ENCODE measurements at places on chromosomes 12 and 14.

GRCh38 chr12:74641262-74641661 is 103.6 kb downstream of the ATXN7L3B start:
- no peak for DNase-seq

DNA sequence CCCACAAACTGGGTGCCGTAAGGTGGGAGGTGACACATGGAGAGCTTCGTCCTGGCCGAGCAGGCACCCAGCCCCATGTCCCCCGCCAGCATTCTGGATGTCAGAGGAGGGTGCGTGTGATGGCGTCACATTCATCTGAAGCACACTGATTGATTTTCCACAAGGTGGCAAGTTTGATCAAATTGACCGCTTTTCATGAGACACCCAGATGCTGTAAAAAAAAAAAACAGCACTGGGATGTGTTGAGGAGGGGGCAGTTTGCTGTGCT is 24.2 kb downstream of the SLC25A29 start:
- no peak for DNase-seq

DNA sequence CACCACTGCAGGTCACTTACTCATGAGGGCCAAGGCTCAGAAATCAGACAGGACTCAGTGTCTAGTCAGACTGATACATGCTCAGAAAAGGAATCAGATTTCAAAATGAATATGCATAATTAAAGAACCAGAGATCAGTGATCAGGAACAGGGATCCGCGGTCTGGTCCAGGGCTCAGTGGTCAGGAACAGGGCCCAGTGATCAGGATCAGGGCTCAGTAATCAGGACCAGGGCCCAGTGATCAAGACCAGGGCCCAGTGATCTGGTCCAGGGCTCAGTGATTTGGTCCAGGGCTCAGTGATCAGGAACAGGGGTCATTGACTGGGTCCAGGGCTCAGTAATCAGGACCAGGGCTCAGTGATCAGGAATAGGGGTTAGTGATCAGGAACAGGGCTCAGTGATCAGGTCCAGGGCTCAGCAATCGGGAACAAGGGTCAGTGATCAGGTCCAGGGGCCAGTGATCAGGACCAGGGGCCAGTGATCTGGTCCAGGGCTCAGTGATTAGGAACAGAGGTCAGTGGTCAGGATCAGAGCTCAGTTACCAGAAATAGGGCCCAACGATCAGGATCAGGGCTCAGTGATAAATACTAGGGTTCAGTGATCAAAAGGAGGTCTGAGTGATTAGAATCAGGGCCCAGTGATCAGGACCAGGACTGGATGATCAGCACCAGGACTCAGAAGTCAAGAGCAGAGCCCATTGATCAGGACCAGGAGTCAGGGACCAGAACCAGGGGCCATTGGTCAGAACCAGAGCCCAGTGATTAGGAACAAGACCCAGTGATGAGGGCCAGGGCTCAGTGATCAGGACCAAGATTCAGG is 175.3 kb downstream of the TMEM121 start:
- no peak for DNase-seq

GRCh38 chr14:58415636-58416547 is 11.4 kb downstream of the TIMM9 start:
- DNase-seq = no peak

DNA sequence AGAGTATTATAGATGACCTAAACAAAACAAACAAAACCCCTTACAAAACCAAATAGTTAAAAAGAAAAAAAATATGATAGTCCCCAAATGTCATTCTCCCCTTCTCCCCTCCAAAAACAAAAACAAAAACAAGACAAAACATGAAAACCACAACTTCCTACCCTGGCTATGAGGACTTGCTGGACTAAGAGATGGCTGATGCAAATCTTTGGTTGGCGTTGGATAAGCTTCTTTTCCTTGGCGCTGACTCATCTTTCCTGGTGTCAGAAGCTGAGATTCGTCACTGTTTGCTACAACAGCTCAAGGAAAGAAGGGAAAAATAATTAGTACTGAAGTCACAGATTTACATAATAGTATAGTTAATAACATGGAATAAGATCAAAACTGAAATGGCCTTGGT is 102.5 kb upstream of the BBS10 start:
- no peak for DNase-seq

DNA sequence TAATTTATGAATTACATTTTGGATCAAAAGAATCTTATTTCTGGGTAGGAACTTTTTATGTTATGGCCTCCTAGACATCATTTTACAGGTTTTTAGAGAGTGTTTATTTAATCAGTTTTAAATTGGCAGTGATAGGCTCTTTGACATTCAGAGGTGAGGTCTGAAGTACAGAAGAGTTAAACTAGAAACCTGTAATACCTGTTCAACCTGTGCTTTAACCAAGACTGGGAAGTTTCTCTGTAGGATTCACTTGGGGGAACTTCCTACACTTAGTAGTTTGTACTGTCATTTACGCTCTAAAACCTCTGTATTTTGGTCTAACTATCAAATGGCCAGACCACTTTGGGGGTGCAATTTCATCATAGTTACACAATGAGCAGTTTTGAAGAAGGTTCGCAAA is 35.9 kb downstream of the PLEKHA5 start:
- no peak for DNase-seq

- DNase-seq = peak; percentile 75
Observed at GRCh38 chr12:47249719-47250357, 170.1 kb upstream of the AMIGO2 start.

GRCh38 chr14:49306152-49306751 is 279.9 kb downstream of the RPS29 start:
- peak; percentile 56 for DNase-seq

DNA sequence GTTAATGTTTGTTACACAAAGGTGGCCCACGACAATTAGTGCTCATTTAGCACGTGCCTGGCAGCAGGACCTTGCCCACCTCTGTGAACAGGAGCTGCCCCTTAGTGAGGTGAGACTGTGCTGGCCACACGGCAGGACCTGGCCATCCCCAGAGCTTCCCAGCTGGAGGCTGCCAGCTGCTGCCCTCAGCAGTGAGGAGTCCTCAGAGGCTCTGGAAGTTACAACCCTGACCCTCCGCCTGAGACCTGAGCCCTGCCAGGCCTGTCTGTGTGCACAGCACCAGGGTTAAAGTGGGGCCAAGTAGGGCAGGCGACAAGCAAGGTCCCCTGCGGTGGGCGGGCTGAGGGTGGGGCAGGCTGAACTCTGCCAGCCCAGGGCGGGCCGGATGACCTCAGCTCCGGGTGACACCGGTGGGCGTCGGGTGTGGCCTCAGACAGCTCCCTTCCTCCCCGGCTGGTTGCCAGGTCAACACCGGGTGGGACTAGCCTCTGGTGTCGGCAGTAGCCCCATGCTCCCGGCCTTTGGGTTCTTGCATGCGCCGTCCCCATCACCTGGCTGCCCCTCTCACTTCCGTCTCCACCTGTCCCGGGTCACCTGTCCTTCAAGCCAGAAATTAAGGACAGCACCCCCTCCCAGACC is 9.2 kb upstream of the LBHD2 start:
- peak; percentile 86 for DNase-seq

DNA sequence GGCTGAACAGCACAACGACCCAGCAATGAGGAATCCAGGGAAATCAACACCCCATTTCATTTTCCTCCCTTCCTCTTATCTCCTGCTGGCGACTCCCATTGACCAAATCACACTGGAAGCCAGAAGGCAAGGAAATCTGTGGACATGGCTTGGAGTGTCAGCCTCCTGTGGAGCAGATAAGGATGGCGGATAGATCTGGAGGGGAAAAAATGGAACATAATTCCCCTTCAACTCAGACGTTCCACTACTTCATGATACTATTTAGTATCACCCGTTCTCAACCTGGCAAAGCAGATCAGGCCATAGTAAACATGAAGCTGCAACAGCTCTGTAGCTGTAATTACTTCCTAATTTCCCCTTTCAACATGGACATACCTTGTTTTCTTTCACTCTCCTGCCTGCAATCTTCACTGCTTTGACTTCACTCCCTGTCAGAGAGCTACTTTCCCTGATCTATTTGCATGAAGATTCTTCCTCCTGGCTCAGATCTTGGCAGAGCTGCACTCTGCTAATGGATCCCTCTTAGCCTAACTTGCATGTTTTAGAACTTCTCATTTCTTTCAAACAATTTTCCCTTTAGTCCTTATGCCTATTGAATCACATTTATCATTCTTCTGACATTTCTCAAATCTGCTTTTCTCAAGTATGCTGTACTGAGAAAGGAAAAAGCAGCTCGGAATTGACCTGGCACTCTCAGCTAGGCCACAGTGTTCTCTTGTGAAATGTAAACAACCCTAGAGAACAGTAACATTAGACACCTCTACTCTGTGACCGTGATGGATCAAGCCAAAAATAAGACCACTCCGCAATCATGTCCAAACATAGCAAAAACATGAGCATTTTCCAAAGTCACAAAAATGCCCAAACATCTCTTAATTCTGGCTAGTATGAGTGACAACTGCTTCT is 135.1 kb downstream of the ETNK1 start:
- no peak for DNase-seq

- no peak for DNase-seq
Observed at GRCh38 chr12:28909291-28909690, 239.8 kb upstream of the FAR2 start.

DNA sequence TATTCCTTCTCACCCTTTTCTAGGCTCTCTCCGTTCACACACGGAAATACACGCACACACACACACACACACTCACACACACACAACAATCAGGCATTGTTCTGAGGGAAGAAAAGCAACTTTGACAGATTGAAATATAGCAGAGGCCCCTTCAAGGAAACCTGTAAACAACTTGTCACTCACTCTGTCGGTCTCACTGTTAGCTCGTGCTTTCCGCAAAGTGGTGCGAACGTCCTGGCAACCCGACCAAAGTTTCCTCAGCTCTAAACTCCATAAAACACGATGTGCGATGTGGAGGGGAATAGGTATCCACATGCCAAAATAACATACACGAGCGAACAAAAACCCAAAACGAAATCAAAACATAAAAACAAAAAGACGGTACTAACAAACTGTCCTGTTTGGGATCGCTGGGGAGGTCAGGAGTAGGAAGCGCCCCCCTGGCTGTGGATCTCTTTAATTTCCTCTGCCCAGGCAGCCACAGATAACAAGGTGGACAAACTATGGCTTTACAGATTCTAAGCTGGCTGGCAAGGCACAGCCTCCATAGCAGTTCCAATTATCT is 822 bp upstream of the SOX5 start:
- DNase-seq = no peak

DNA sequence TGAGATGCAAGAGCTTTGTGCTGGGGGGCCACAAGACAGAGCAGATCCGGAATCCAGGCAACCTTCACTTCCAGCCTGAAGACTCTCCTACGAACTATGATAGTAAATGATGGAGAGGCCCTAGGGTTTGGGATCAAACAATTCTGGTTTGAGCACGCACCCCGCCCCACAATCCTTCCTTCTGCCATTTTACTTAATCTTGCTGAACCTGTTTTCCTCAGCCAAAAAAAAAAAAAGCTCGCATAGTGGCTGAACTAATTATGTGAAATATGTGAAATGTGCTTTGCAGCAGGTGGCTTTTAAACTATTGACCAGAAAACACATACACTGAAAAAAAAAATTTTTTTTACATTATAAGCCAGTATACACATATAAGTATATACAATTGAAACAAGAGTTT is 667 bp upstream of the ITFG2 start:
- DNase-seq = no peak

DNA sequence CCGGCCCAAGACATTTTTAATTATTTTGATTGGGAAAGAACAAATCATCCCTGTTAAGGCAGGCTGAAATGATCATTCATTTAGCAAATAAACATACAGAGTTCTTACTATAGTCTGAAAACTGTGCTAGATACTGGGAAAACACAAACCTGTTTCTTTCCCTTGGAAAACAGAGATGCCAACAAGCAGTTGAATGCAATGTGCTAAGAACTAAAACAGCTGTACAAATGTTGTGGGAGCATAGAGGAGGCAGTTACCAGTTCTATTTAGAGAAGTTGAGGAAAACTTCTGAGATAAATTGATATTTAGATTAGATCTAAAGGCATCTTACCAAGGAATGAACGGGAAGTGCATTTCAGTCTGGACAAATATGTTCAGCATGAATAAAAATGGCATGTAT is 3.2 kb upstream of the NECAP1 start:
- no peak for DNase-seq

DNA sequence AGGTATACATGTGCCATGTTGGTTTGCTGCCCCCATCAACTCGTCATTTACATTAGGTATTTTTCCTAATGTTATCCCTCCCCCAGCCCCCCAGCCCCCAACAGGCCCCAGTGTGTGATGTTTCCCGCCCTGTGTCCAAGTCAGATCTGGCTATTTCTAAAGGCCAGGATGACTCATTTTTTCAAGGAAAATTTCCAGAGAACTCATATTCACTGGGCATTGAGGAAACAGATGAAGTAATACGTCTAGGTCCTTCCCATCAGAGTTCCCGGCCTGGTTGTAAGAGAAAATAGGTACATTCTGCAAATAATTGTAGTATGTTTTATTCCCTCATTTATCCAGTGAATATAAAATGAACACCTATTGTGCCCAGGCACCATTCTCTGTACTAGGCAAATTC is 345.2 kb downstream of the BCL11B start:
- DNase-seq = no peak
